ENCODE measurements at places on chromosomes 4 and X.

DNA sequence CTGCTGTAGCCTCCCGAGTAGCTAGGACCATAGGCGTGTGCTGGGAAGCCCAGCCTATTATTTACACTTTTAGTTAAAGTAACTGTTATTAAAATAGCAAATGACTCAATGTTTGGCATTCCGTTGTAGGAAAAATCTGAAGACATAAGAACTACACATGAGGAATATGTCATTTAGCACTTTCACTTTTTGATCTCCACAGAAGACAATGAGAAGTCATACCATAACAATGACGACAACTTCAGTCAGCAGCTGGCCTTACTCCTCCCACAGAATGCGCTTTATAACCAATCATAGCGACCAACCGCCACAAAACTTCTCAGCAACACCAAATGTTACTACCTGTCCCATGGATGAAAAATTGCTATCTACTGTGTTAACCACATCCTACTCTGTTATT is 6.7 kb downstream of the GPR34 start:
- no peak for ATAC-seq

GRCh38 chrX:107450823-107451509 is 1.5 kb downstream of the FRMPD3 start:
- ATAC-seq: no peak

- no peak for ATAC-seq
Measured at GRCh38 chr4:56871371-56871866, 36.3 kb upstream of the REST start.

GRCh38 chr4:149344436-149344835 is 471.2 kb downstream of the IQCM start:
- ATAC-seq: no peak

DNA sequence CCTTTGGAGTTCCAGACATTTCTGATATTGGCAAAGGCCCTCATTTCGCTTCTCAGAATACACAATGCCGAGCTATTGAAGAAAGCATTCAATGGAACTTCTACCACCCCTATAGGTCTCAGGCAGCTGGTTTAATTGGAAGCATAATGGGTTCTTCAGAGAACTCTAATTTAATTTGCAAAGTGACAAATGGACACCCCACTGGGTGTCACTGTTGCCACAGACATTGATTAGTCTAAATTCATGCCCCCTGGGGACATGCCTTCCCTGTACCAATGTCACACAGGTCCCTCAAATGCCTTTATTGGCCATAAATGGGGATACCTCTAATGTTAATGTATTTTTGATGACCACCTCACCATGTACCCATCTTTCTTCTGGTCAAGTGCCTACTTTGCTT is 22.9 kb upstream of the TMEM255A start:
- no peak for ATAC-seq

DNA sequence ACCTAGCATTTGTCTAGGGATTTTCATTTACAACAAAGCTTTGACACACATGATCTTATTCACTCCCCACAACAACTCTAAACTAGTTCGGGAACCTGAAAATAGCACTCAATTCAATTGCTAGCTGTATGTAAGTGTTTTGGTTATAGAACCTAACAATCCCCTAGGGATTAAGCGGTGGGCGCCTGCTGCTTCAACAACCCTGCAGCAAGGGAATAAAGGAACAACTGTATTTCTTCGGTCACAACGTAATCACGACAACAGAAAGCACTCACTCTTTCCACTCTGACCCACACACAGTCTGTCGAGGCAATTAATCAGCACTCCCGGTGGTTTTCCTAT is 674 bp upstream of the DIAPH2 start:
- ATAC-seq: no peak

DNA sequence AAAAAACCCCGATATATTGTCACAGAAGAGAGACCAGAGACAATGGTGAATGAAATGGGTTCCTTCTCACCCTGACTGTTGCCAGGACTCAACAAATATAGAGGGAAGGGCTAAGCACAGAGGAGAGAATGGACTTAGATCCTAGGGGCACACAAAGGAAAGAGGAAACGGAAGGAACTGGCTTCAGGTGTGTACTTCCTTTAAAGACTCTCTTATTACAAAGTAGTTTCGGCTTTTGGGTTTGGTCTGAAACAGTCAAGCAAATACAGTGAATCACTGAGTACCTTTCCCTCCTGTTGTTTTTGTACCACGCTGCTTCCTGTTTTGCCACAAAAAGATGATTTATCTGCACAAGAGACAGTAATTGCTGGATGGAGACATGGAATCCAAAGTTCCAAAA is 46.1 kb upstream of the S100G start:
- ATAC-seq: peak; percentile 76

DNA sequence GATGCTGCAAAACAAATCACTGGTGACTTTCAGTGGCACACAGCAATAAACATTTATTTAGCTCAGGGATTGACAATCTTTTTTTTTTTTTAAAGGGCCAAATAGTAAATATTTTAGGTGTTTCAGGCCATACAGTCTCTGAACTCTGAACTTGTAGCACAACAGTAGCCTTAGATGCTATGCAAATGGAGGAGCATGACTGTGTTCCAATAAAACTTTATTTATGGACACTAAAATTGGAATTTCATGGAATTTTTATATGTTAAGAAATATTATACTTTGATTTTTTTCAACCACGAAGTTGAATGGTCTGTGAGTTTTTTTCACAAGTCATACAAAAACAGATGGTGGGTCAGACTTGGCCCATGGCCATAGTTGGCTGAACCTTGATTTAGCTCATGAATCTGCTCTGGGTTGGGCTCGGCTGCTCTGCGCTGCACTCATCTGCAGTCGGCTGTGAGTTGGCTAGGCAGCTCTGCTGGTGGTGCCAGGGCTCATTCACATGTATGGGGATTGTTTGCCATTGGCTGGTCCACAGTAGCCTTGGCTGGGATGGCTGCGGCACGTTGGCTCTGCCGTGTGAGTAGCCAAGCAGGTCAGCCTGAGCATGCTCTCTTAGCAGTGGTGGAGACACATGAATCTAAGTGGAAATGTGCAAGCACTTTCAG is 231.7 kb upstream of the PGRMC2 start:
- ATAC-seq: no peak

- peak; percentile 79 for ATAC-seq
Measured at GRCh38 chr4:125013891-125014290, 300.9 kb upstream of the FAT4 start.

GRCh38 chr4:38188631-38189101 is 228.5 kb downstream of the PTTG2 start:
- peak; percentile 92 for ATAC-seq

DNA sequence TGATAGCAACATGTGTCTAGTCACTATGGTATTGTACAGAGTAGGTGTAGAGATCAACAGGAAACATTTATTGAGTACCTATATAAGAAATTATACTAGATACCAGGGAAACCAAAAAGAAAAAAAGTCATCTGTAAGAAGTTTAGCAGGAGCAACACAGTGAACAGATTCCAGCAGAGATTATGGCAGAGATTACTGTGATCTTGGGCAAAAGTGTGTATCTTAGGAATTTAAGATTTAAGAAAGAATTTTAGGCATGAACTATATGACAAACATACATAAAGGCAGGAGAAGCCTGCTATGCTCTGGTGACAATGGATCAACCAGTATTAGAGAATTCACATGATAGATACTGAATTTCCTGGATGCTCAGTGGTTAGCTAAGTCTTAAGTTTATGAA is 37.9 kb downstream of the SNCA start:
- ATAC-seq: no peak

GRCh38 chr4:76954489-76954888 is 4.9 kb downstream of the SEPTIN11 start:
- ATAC-seq: no peak

DNA sequence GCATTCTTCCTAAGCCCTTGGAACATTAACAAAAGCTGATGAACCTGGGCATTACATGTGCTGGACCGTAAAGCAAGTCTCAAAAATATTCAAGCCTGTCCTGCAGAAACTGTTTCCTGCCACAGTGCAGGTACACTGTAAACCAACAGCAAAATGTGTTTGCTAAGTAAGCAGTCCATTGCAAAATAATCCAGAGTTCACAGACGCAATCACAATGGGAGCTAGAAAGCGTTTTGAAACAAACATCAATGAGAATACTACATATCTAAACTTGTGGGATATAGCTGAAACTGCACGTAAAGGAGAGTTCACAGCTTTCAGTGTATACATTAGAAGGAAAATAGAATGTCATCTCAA is 61.6 kb downstream of the RGS12 start:
- no peak for ATAC-seq

GRCh38 chr4:36053930-36054329 is 190.4 kb downstream of the ARAP2 start:
- ATAC-seq: no peak

DNA sequence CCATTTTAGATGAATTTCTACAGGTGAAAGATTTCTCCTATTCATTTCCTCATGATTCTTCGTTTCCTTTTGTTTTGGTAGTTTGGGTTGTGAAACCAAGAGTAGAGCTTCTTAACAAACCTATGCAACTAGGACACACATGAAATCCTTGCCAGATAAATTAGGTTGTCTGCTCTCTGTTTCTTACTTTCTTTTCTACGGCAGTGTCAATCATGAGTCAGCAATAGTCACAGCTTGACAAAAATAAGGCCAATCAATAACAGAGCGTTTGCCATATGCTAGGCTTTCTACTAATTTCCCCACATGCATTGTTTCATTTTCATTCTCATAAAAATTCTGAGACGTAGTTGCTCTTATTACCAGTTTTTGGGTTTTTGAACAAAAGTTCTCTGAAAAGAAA is 20.3 kb downstream of the CLRN2 start:
- ATAC-seq: no peak

GRCh38 chrX:23732704-23733103 is 10.4 kb downstream of the ACOT9 start:
- ATAC-seq: no peak

DNA sequence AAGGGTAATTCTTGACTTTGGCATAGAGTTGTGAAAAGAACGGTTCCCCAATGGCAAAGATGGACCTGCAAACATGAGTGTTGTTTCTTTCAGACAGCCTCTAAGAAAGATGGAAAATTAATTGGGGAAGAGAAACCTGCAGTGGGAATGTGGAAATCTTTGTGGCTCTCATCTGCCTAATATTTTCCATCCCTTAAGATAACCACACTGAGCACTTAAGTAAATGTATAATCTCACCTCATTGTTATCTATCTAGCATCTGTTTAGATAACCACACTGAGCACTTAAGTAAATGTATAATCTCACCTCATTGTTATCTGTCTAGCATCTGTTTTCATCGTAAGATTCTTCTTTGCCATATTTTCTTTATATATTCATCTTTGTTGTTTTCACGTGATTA is 149.3 kb downstream of the NWD2 start:
- ATAC-seq: no peak

DNA sequence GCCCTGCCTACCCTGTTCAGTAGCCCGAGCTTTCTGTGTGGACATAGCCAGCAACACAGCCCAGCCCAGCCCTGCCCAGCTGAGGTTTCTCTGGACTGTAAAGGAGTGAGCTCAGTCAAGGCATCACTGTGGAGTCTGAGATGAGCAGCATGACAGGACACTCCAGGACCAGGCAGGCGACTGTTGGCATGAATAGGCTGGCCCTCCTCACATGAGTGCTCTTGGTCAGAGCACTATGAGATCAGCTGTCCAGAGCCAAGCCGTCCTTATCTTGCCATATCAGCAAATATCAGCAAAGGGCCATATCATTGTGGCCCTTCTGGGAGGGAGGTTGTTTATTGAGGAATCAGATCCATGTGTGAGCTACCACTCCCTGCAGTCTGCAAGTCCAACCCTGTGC is 30.9 kb downstream of the REELD1 start:
- ATAC-seq: no peak

DNA sequence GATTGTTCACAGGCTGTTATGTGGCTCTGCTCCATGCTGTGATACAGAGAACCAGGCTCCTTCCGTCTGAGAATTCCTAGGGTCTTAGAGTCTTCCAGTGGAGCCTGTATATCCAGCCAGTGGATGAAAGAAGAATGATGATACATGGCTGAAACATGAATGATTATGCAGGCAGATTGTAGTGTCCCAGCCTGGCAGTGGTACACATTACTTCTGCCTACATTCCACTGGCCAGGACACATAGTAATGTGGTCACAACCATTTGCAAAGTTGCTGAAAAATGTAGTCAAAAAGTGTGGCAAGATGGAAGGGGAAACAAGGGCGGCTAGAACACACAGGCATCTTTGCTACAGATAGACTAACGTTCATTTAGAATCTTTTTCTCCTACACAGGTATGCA is 4.5 kb upstream of the GBA3 start:
- ATAC-seq: no peak

GRCh38 chr4:176788971-176789370 is 3.8 kb downstream of the VEGFC start:
- ATAC-seq: no peak

DNA sequence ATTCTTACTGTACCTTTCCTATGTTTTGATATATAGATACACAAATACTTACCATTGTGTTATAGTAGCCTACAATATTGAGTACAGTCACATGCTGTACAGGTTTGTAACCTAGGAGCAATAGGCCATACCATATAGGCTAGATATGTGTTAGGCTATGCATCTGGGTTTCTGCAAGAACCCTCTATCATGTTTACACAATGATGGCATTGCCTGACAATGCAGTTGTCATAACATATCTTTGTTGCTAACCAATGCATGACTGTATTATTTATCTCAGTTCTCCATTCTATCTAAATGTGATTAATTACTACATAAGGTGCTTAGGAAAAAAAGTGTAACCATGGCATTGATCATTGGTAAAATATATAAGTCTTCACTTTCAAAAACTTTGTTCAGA is 10.0 kb upstream of the SPCS3 start:
- ATAC-seq: no peak

GRCh38 chr4:189021831-189022230 is 882.6 kb downstream of the TRIML1 start:
- ATAC-seq: no peak

GRCh38 chr4:76993787-76994641 is 44.5 kb downstream of the SEPTIN11 start:
- peak; percentile 10 for ATAC-seq

DNA sequence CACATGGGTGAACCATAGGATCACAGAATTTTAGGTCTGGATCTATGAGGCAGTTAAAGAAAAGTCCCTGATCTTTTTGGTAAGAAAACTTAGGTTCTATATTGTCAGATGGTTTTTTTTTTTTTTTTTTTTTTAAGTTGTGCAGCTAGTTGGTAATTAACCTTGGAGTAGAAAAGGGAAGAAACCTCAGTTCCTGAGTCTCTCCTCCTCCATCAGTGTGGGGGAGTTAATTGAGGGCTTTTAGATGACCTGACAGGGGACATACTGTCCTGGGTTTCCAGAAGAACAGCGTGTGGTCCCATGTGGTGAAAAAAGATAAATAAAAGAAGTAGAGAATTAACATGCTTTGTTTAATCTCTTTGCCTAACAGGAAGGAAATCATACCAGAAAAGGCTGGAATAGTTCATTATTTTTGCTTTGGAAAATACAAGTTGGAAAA is 123.7 kb downstream of the ARHGAP10 start:
- no peak for ATAC-seq

DNA sequence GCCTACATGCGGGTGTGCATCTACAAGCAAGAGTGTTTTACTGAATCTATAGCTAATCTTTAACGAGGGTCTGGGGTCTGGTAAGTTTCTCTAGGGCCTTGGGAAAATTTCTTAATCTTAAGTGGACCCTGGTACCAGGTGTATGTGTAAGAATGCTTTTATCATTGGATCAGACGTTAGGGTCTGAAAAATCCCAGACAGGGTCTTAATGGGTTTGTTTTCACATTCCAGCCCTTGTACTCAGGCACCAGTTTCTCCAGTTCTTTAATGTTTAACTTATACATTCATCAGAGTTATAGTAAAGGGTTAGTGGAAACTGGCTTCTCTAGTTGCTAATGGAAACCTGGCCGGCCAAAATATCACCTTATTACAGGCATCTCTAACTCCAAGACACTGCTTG is 11.6 kb downstream of the MAGEB16 start:
- no peak for ATAC-seq

GRCh38 chr4:122163301-122163700 is 11.2 kb downstream of the BLTP1 start:
- ATAC-seq: no peak

Measured in esophagus mucosa (tissue), 1 donor.